Activated CD4-positive, alpha-beta T cell treated with anti-CD3 and anti-CD28 coated beads, Interleukin-2, amount 10 ng/mL, durations not matched to agents 24 days and 14 days (primary cell): ENCODE measurements at places on chromosomes 4 and X.

GRCh38 chr4:150794706-150795105, 212.8 kb downstream of the MAB21L2 start:
- H3K4me3 ChIP-seq, result no peak overlapping the region
- H3K27ac ChIP-seq, result no peak overlapping the region
- H3K4me1 ChIP-seq, result no peaks in the 10 kb centered on the region

GRCh38 chrX:20664774-20665173, 398.1 kb upstream of the RPS6KA3 start:
- no peak overlapping the region for H3K27ac ChIP-seq
- H3K27me3 ChIP-seq, result no peaks in the 10 kb centered on the region
- no peak for DNase-seq
- no peaks in the 10 kb centered on the region for H3K36me3 ChIP-seq
- H3K4me3 ChIP-seq, result no peak overlapping the region

DNA sequence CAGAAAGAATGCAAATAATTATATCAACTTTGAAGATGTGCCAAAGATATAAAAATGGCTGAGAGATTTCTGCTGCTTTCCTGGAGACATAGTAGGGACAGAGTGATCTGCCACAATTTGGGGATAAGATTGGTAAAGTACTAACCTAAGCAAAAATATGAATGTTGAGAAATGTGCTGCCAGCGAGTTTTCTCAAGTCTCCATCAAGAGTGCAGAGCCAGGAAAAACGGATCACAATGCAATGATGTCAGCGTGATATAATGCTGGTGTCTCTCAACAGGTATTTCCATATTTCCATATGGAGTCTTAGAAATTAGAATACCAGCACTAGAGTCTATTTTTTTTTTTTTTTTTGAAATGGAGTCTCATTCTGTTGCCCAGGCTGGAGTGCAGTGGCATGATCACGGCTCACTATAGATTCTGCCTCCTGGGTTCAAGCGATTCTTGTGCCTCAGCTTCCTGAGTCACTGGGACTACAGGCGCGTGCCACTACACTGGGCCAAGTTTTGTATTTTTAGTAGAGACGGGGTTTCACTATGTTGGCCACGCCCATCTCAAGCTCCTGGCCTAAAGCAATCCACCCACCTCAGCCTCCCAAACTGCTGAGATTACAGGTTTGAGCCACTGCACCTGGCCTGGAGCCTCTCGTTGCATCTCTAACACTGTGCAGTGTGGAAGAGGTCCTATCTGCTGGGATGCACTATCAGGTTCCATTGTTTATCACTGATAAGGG, 893.5 kb downstream of the TRIML1 start:
- no peaks in the 10 kb centered on the region for H3K27me3 ChIP-seq
- no peak for DNase-seq
- no peaks in the 10 kb centered on the region for H3K36me3 ChIP-seq
- H3K27ac ChIP-seq, result no peak overlapping the region
- no peak overlapping the region for H3K4me3 ChIP-seq

DNA sequence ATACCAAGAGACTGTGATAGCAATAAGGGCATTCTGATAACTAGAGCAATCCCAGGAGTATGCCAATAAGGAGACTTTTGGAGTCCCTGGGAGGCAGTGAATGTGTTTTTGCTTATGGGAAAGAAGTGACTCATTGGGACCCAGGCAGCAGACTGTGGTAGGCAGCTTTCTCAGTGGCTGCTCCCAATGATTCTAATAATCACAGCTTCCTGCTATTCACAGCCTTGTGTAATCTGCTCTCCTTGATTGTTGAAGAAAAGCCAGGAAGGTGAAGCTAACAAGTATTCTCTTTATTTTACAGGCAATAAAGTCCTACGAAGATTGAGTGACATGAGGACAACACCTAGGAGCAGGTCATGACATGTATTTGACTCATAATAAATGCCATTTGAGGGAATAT, 70.3 kb upstream of the DDX60 start:
- no peak overlapping the region for H3K4me3 ChIP-seq
- no peaks in the 10 kb centered on the region for H3K27me3 ChIP-seq
- peaks cover 8% of the 10 kb centered on the region for H3K4me1 ChIP-seq
- peaks cover 69% of the 10 kb centered on the region for H3K36me3 ChIP-seq

DNA sequence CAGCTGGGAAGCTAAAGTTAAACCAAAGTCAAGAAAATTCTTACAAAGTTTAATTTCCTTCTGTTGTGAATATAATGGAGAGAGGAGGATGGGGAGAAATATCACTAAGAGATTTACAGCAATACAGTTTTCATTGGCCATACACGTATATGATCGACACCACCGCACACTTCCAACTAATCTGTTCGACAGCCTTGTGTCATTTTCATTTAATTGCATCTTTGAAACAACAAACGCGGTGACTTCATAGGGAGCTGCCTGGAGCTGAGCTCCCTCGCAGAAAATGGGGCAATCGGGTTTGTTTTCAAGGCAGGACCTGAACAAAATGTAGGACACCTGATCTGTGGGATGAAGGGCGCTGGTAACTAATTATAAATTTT, 1.3 kb downstream of the PTPN13 start:
- H3K27ac ChIP-seq, result no peak overlapping the region
- peaks cover 15% of the 10 kb centered on the region for H3K4me1 ChIP-seq
- H3K4me3 ChIP-seq, result peak overlapping the region; percentile 81
- H3K36me3 ChIP-seq, result no peaks in the 10 kb centered on the region
- H3K27me3 ChIP-seq, result peaks cover 51% of the 10 kb centered on the region

GRCh38 chr4:65656008-65656407, 14.3 kb downstream of the EPHA5 start:
- no peak overlapping the region for H3K4me3 ChIP-seq
- H3K36me3 ChIP-seq, result no peaks in the 10 kb centered on the region
- no peaks in the 10 kb centered on the region for H3K4me1 ChIP-seq
- no peak overlapping the region for H3K27ac ChIP-seq
